Stimulated activated CD8-positive, alpha-beta memory T cell treated with anti-CD3 and anti-CD28 coated beads, Interleukin-2, amount 100 ng/mL, for 1 hour (primary cell): ENCODE measurements at places on chromosomes 6 and 20.

GRCh38 chr6:155177363-155177961 lies 86.4 kb upstream of the CLDN20 start:
- DNase-seq, result no peak

- DNase-seq, result no peak
Observed at GRCh38 chr20:7977709-7978108, 37.5 kb upstream of the HAO1 start.

DNA sequence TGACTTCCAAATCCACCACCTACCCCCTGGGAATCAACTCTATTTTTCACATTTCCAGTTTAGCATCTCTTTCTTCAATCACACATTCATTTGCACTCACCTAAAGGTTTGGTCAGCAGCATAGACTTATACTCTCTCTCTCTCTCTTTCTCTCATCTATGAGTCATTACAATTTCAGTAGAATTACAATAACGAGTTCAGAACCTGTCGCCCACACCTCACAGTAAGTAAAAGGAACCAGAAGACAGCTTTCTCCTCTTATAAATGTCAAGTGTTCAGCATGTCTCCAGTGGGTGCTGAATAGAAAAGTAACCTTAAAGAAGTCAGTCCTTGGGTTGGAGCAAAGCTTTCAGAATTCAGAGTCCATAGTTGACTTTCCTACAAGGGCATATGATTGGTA lies 1.1 kb upstream of the PHACTR1 start:
- no peak for DNase-seq

- DNase-seq, result no peak
Observed at GRCh38 chr20:991850-992249, 10.3 kb downstream of the RSPO4 start.

DNA sequence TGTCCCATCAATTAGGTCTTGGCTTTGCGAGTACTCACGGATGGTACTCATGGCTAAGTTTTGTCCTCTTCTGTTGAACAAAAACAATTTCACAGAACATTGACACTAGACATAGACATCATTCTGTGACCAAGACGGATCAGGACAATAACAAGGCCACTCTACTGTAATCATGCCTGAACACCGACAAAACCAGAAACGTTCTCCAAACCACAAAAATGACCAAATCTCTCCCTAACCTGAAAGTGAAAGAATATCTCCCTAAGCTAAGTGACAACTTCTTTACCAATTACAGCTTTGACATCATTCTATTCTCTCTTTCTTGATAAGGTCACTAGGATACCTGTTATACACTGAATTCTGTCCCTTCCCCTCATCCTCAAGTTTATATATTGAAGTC lies 40.0 kb upstream of the SLC2A12 start:
- no peak for DNase-seq

- DNase-seq, result no peak
Observed at GRCh38 chr6:109671733-109672132, 19.3 kb downstream of the AK9 start.

GRCh38 chr20:20253744-20254330 lies 114.1 kb upstream of the INSM1 start:
- no peak for DNase-seq

GRCh38 chr6:42391441-42391840 lies 60.3 kb downstream of the TRERF1 start:
- no peak for DNase-seq

DNA sequence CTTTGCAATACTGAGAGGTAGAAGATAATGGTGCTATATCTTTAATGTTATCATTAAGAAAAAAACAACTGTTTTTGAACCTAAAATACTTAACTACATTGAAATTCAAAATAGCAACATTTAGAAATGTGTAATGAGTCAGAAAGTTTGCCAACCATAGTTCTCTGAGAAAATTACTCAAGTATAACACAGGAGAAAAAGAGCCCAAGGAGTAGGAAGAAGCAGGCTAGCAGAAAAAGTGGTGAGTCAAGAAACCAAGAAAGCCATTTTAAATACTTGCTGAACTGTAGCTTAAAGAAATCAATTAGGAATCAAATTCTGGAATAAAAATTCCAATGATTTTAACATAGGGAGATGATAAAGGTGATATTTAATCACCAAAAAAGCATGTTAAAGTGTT lies 181.0 kb upstream of the RSPO3 start:
- DNase-seq, result no peak

- no peak for DNase-seq
Observed at GRCh38 chr6:40626886-40627285, 39.7 kb upstream of the LRFN2 start.

GRCh38 chr6:69632932-69633331 lies 163.9 kb downstream of the LMBRD1 start:
- DNase-seq, result no peak

DNA sequence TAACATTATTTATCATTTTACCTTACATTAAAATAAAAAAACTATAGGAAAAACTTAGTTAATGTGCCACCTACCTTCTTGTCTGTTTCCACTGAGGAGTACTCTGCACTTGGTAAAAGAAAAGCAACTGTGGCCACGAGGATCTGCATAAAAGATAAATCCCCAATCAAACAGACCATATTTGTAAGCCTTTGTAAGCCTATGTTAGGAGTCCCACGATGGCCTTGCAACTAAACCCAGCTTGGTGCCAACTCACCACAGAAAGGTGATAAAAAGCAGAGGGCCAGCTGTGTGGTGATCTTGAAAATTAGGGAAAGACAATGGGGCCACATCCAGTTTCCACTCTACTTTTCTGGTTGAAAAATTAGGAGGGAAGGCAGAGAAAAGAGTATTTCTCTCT lies 156.9 kb downstream of the INSM1 start:
- DNase-seq, result no peak

DNA sequence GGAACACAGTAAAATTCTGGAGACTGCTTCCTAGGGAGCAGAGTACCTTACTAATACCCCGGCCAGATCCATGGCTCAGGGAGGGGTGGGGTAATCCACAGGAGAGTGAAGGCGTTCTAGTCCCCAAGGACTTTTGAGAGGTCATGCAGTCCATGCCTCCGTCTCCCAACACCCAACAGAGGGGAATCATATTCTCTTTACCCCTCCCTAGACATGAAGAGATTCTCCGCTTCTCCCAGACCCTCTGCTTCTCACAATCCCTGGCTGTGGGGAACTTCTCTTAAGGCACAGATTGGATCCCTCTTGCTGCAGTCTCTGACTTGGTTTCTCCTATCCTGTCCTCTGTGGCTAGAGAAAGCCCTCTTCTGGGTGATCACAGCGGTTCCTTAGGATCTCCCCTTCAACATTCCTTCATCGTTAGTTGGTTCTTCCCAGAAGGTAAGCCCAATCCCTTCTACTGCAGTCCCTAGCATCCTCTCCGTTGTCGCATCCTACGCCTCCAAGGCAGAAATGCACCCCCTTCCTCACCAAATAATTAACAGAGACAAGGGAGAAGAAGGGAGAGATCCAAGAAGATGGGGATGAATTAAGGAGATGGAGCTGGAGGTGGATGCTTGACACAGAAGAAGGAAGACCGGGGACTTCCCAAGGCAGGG lies 562 bp downstream of the GGT7 start:
- no peak for DNase-seq

DNA sequence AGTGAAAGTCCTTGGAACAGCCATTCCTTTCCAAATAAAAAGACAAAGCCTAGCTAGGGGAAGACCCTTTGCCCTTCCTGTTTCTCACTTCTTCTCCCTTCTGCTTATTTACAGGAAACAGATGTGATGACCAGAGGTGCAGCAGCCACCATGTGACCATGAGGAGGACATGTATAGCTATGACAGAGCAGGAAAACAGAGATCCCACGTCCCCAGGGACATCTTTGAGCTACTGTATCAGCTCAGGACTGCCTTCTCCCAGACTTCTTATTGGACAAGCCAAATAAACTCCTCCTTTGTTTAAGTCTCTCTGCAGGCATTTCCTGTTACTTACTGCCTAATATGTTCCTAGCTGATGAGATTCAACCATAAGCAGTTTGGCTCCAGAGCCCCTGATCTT lies 133.1 kb upstream of the MLN start:
- no peak for DNase-seq

DNA sequence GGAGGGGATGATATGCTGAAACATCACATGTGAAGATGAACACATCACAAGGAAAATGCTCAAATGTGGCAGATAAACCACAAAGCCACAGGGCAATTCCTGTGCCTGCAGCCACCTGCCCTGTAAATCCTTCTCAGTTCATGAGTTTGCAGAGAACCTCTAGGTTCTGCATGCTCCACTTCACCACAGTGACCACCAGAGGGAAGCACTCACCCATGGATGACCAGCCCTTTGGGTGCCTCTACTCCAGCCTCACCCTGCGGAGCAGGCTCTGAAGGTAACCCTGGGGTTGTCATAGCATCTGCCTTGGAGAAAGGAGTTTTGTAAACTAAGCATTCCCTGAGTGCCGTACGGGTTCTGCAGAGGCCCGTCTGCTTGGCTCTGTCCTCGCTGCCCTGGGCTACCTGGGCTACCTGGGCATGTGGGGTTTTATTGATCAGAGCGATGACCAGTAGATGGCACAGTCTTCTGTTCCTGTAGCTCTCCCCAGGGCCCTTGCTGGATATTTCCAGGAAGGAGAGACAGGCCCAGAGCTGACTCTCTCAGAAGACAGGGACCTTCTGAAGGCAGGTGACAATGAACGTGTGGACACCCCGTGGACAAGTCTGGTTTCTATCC lies 31.7 kb upstream of the CST1 start:
- DNase-seq, result no peak

DNA sequence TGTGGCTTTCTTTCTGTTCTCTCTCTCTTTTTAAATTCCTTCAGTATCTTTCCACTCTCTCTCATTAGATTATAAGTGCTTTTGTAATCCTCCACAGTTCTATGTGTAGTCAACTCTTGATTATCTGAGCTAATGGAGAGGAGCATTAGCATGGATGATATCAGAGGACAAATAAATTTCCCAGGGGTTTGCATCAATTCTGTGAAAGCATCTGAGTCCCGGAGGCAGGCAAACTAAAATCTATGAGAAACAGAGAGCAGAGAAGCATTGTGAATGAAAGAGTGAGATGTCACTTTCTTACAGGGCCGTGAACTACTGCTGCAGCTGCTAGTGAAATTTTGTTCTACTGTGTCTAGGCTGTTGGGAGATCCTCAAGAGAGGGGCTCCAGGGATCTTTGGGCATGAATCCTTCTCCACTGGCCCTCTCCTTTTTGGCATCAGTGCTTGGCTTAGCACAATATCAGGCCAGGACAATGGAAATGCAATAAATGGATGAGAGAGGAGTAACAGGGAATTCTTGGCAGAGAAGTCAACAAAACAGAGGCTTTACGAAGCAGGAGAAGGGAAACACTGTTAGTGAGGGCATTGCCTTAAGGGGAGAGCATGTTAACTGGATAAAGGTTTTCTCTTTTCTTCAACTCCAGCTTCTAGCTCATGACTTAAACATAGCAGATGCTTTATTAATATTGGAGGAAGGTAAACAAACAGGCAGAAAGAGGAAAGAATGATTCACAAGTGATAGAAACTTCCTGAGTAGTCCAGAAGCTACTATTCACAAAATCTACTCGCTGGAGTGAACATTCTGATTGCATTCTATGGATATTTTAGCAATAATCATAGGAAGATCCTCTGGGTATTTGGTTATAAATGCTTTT lies 847.0 kb upstream of the MAP3K7 start:
- DNase-seq, result no peak

DNA sequence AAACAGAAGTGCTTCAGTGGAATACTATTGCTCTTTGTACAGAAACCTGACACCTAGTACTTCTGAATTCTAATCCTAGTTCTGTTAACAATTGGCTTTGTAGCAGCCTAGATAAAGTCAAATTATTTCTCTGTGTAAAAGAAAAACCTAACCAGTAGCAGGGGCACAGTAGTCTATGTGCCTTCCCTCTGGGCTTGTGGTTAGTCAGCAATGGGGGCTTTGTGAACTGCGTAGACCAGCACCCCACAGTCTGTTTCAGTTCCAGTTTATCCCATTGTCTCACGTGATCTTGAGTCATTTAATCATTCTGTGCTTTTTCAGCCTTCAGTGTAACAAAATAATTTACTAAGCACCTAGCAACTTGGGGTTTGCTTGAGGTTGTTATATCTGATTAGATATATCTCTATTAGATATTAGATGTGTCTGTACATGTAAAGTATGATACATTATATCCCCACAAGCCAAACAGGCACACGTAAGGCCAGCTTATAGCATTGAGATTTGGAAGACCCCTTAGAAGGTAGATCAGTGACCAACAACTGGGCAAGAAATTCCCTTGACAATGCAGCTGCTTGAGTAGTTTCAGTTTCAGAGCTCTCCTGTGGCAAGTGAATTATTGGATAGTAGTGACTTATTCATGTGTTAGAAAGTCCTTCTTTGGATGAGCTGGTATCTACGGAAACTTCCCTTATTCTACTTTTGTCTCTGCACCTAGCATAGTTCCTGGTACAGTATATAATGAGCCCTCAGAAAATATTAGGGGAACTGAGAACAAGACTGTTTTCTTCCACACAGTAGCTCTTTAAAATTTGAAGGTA lies 27.9 kb upstream of the CCR6 start:
- no peak for DNase-seq

GRCh38 chr6:16277101-16277981 lies 39.0 kb downstream of the GMPR start:
- DNase-seq, result no peak

- no peak for DNase-seq
Observed at GRCh38 chr20:57294550-57294949, 28.1 kb upstream of the BMP7 start.

GRCh38 chr20:24952376-24953208 lies 3.5 kb downstream of the CST7 start:
- DNase-seq, result no peak

- no peak for DNase-seq
Observed at GRCh38 chr6:111565326-111566221, 40.1 kb downstream of the TRAF3IP2 start.

GRCh38 chr6:122381494-122382265 lies 17.8 kb upstream of the HSF2 start:
- peak; percentile 31 for DNase-seq
